Osteoblast (primary cell): ENCODE measurements at places on chromosomes 1 and 21. TPM values are rescaled to one million over a fixed set of nuclear protein-coding genes. Genes with fewer than 3 reads are reported as not detected.

Gene PPM1J
- 0.59 and 1.1 TPM in 2 replicates for total RNA-seq

Gene ERICH3
- total RNA-seq = not detected in 2 replicates

Gene MOV10
- total RNA-seq = 35.1 and 38.7 TPM in 2 replicates

Gene S100A7
- not detected in 2 replicates for total RNA-seq
